ENCODE measurements at places on chromosomes 2 and 18.

DNA sequence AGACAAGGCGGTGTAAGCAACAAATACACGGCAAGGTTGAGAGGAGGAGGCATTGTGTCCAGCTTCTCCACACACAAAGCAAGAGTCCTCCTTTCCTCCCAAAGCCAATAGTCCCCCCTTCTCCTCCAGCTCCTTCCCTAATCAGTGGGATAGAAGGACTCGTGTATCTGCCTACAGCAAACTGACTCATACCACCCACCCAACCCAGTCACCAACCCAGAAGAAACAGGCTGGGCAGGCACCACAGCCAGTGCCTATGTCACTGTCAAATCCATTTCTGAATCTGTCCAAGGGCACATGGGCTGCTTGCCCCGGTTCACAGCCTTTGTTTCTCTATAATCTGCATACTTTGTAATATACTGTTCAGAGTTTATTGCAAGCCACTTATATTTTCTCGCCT lies 19.2 kb upstream of the NMS start:
- no peak for DNase-seq

GRCh38 chr2:216504376-216504762 lies 5.7 kb downstream of the RPL37A start:
- no peak for DNase-seq

GRCh38 chr2:148615381-148615841 lies 29.1 kb upstream of the EPC2 start:
- no peak for DNase-seq

GRCh38 chr18:74868461-74868860 lies 270.8 kb downstream of the ZNF407 start:
- no peak for DNase-seq

GRCh38 chr18:58762781-58763171 lies 91.5 kb downstream of the MALT1 start:
- DNase-seq, result no peak

DNA sequence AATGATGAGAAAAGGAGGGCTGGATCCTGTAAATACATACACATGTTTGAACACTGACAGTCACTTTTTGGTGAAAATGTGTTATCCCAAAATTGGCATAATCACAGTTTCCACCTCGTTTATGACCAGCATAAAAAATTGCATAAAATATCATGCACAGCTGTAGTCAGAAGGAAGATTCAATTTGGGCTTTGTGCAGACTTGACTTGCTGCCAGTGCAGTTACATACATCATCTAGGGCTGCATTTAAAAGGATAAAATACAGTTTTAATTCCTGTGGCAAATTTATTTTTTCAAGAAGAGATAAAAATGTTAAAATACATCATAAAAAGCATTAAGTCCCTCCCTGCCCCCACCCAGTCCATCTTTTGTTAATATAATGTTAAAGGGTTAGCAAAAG lies 103.8 kb downstream of the VWC2L start:
- DNase-seq, result no peak

- DNase-seq, result peak; percentile 43
These were observed 96.6 kb downstream of the MBD2 start for GRCh38 chr18:54127759-54128378.

- no peak for DNase-seq
These were observed 79.9 kb downstream of the HNRNPLL start for GRCh38 chr2:38522754-38523349.

DNA sequence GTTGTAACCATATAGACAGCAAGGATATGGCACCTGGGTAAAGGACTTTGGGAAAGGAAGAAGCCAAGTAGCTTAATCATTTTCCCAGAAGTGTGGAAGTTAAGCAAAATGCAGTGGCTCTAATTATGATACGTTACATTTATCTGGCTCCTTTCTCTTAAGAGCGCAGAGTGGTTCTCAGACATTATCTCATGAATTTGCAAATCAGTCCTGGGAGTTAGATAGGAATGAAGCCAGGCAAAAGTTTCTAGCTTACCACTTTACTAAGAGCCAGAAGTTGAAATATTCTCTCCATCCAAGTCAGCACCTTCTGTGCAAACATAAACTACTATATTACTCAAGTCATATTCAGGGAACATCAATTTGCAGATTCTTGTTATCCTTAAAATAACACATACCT lies 10.9 kb upstream of the PIEZO2 start:
- no peak for DNase-seq

- peak; percentile 22 for DNase-seq
These were observed 2.8 kb downstream of the ONECUT2 start for GRCh38 chr18:57437766-57438671.

- DNase-seq, result no peak
These were observed 604 bp upstream of the STK11IP start for GRCh38 chr2:219596954-219597551.

DNA sequence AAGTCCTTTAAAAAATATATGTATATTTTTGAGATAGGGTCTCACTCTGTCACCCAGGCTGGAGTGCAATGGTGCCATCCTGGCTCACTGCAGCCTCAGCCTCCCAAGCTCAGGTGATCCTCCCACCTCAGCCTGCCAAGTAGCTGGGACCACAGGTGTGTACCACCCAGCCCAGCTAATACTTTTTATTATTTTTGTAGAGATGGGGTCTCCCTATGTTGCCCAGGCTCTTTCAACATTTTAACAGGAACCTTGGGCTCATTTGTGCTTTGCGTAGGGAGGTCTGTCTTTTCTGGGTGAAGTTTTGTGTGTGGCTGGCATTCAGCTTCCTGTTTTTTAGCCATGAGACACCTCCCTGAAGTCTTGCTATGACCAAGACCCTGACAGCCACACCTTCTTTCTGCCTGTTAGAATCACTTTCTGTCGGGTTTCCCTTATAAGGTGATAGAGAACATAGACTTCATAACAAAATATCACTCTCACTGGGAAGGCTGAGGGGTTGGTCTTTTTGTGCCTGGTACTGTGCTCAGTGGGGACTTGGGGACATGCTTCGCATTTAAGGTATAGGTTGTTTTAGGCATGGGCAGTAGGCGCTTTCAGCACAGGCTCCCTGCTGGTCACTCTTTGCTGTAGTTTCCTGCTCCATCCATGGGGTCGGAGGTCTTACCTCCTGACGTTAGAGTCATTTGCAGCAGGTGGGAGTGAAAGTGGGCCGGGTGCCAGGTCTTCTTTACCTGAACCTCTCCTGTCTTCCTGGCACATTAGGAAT lies 3.4 kb downstream of the RAB31 start:
- DNase-seq, result no peak

- no peak for DNase-seq
These were observed 330.2 kb upstream of the NRP2 start for GRCh38 chr2:205352094-205352493.

GRCh38 chr2:234218266-234219045 lies 168.0 kb downstream of the SPP2 start:
- no peak for DNase-seq

- DNase-seq, result no peak
These were observed 149.0 kb downstream of the DSEL start for GRCh38 chr18:67367540-67367939.

- peak; percentile 49 for DNase-seq
These were observed 665 bp downstream of the MCM6 start for GRCh38 chr2:135875491-135876065.

- DNase-seq, result no peak
These were observed 7.0 kb upstream of the PAX3 start for GRCh38 chr2:222305516-222306392.

GRCh38 chr2:102755284-102755683 lies 6.5 kb upstream of the TMEM182 start:
- no peak for DNase-seq

DNA sequence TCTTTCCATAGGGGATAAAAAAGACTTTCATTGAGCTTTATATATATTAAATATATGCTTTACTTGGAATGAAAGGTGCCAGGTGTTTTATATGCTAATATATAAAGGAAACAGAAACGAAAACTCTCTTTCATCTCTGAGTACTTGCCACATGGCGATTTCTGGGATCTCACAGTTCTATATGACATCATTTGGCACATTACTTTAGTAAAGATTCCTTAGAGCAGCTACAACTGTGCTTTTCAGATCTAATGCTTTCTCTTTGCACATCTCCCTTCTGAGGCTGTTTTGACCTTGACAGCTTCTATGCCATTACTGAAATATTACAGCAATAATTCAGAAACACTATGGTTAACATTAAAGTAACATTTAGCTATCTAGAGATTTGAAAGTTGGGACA lies 1082.9 kb upstream of the CDH2 start:
- DNase-seq, result no peak

DNA sequence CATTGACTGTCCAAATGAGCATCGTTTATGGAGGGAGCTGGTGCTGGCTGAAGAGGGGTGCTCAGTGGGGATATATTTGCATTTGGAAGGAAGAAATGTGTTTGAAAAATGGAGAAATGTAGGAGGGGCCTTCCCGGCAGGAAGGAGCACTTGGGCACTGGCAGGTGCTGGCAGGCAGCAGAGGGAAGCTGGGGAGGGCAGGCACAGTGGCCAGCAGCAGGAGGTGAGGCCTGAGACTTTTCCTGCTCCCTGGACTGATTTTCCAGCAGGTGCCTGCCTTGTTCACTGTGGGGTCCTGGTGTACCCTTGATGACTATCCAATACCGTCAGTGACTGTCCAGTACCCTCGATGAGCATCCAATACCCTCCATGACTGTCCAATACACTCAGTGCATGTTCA lies 20.8 kb upstream of the HPCAL1 start:
- no peak for DNase-seq

- DNase-seq, result no peak
These were observed 25.3 kb upstream of the BOD1L2 start for GRCh38 chr18:57121542-57122112.

GRCh38 chr2:27638709-27639108 lies 9.9 kb downstream of the GPN1 start:
- peak; percentile 88 for DNase-seq

DNA sequence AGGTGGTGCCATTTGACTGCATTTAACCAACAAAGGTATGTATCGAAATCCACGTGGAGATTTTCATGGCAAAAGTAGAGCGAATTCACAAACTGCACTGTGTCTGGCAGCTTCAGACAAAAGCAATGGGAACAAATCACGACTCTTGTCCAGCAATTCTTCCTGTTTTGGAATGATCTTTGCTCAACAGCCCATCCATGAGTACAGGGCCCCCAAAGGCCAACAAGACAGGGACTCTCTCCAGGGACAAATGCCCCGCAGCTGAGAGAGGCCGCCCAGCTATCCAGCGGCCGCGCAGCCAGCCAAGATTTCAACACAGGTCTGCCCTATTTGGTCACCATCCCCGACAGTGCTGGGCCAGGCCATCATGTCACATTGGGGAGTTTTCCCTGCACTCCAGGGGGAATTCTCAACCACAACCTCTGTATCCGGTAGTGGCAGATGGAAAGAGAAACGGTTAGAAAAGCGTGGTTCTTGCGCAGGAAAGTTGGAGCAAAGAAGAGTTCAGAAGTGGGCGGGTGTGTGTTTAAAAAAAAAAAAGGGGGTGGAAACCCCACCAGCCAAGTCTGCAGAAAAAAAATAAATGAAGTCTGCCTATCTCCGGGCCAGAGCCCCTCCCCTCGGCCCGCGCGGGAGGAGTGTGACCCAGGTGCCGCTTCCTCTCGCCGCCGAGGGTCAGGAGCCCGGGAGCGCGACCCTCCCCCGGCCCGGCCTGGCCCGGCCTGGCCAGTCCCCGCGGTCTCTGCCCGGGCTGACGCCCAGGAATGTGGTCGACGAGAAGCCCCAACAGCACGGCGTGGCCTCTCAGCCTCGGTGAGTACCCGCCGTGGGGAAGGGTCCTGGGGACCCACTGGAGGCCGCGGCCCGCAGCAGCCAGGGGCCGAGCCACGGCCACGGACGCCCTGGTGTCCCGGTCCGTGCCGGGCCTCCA lies at the start of gene GYPC:
TSS of gene GYPC (plus strand) at position 659 of the 931 bp plus-strand sequence. CDS start at position 765, 106 bp downstream.
- peak; percentile 31 for DNase-seq

GRCh38 chr18:79459946-79460480 lies 64.3 kb downstream of the NFATC1 start:
- no peak for DNase-seq

DNA sequence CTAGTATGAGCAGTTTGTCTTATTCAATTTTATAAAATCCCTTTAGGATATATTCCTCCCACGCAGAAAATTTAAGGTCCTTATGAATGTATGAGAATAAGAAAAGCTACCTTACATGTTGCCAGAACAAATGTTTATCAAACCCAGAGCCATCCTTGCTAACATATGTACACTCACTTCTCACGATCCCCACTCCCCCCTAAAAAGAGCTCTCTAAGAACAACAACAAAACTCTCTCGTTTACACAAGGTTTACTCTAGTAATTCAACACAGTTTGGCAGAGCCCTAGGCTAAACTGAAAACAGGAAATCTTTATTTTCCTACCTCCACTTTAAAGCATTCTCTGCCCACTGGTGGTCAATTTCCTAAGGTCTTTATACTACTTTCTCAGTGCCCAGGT lies 504.9 kb downstream of the ZEB2 start:
- DNase-seq, result no peak

GRCh38 chr2:174939046-174939445 lies 66.1 kb downstream of the CHN1 start:
- DNase-seq, result peak; percentile 54

- DNase-seq, result no peak
These were observed 93.6 kb upstream of the SNTG2 start for GRCh38 chr2:857081-857480.

DNA sequence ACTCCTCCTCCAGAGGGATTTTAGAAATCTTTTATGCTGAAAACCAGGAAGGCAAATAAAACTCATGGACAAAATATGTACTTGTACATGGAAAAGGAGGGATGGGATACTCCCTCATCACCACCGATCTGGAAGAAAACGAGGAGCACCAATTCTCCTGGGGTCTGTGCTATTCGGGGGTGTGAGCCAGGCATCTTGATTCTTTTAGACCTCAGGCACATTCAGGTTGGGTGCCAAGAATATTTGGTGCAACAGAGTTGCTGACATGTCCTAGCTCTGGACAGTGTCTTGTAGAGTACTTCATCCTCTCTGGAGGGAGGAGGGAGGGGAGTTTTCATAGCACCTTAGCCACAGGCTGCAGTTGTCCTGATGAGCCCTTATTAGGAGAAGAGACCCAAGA lies 163.0 kb downstream of the PRKCE start:
- no peak for DNase-seq

GRCh38 chr2:208479342-208479741 lies 72.8 kb downstream of the PTH2R start:
- no peak for DNase-seq

- DNase-seq, result no peak
These were observed 220.9 kb upstream of the PKDCC start for GRCh38 chr2:41826921-41827320.

DNA sequence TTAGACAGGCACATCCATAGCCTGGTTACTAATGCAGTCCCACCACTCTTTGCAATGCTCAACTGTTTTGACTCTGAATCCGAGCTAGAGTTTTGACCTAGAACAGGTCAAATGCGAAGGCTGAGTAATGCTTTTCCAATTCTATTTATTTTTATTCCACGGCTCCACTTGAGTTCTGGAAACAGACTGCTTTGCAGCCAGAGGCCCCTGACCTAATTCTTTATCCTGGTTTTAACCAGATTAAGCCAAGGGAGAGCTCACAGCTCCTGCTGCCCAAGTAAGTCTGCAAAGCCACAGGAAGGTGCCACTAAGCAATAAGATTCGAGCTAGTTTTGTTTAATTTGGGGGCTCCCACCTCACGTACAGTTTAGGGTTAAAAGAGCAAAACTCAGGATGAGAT lies 51.4 kb downstream of the MREG start:
- no peak for DNase-seq

GRCh38 chr18:75582406-75582821 lies 154.9 kb upstream of the SMIM21 start:
- no peak for DNase-seq

Measured in HFFc6 (cell line).